ENCODE measurements at places on chromosomes 2 and 18.

DNA sequence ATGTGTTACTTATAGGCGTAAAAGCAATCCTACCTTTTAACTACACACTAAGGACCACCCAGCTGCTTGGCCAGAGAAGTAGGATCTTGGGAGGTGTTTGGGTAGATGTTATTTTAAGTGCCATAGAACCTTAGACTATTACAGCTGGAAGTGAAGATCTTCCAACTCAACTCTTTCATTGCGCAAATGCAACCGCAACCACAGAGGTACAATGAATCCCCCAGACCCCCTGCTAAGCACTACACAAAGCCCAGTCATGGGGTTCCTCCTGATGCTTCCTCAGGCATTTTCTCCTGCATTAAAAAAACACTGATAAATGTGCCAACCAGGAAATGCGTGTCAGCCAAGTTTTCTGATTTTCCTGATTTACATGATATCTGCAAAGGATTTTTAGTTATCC, 246.0 kb downstream of the LRRTM1 start:
- DNase-seq = no peak

- DNase-seq = no peak
Observed at GRCh38 chr2:148968776-148969319, 69.7 kb upstream of the LYPD6B start.

- no peak for DNase-seq
Observed at GRCh38 chr2:107525406-107525805, 301.3 kb upstream of the RGPD4 start.

DNA sequence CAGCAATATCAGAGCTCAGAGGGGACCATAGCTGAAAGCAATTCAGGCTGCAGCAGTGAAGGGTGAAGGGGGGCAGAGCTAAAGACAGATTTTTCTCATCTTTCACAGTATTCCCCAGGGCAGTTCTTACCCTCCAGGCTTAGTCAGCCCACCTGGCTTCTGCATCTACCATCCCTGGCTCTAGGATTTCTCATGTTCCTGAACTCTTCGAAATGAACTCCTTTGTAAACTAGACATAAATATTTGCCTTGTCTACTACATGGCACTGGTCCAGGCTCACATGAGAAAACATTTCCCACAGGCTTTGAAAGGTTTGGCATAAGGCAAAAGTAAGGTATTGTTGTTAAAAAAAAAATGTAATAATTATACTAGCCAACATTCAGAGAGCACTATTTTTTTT, 23.6 kb upstream of the NEB start:
- no peak for DNase-seq

DNA sequence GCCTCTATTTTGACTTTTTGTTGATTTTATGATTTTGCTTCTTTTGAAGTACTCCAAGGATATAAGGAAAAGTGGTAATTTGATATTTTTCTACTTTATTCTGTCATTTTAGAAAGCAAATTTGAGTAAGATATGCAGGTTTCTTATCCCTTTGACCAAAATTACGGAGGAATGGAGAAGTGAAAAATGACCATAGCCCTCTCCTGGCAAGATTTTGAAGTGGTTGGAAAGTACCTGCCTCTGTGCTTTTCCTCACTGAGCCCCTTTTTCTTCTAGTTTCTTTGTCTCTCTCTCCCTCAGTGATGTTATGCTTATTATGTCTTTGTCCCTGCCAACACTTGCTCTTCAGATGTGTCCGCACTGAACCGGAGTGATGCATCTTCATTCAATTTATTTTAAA, 898.1 kb downstream of the EPHA4 start:
- no peak for DNase-seq

DNA sequence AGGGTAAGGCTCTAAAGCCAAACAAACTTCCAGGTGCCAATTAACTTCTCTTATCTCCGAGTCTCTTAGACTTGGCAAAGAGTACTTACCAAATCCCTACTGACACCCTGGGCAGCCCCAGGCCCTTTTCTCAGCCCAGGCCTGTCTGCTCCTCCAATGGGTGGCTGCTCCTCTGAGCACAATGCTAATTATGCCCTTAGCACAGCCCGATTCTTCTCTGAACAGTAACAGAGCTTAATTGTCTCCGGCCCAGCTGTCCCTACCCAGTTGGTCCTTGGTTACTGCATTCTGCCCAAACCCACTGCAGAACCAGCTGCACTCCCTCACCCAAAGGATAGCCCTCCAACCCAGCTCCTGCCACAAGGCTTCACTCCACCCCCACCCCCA, 110.3 kb downstream of the SMAD7 start:
- no peak for DNase-seq

- DNase-seq = no peak
Observed at GRCh38 chr18:68409576-68409975, 305.3 kb downstream of the TMX3 start.

GRCh38 chr18:76445741-76446232, 49.3 kb downstream of the ZNF516 start:
- DNase-seq = no peak

DNA sequence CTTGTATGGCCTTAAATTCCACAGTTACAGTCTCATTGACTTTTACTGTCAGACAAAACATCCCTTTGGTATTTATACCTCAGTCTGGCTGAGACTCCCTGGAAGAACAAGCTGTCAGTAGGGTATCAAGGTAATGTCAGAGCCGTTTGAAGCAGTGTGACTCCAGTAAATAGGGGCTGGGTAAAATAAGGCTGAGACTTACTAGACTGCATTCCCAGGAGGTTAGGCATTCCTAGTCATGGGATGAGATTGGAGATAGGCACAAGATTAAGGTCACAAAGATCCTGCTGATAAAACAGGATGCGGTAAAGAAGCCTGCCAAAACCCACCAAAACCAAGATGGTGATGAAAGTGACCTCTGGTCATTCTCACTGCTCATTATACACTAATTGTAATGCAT, 219.5 kb upstream of the SKOR2 start:
- no peak for DNase-seq

DNA sequence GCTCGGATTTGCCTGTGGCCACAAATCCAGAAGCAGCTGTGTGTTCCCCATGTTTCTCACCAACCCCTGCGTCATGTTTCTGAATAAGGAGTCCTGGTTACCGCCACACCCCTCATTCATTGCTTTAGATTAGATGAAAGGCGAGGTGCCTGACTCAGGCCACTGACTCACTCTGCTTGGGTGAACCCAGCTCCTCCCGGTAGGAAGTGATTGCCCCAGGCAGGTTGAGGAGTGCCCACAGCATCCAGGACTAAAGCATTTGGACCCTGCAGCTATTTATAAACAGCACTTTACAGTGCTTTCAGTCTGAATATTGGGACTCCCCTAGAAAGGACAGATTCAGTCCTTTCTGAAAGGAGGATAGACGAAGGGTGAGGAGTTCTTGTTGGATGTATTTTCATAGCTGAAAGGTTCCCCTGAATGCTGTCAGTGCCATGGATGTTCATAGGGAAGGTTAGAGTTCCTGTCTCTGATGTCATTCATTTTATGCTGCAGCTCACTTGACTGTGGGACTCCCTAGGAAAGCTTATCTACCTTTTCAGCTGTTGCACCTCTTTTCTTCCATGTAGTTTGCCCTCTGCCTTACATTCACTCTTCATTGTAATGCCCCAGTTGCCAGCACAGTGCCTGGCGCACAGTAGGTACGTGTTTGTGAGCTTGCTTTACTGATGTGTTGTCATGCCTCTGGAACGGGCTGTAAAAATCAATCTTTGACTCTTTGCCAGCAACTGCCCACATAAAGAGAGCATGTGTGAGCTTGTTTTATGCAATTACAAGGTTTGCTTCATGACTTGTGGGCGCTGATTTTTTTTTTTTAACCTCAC, 14.9 kb downstream of the ITGA6 start:
- DNase-seq = peak; percentile 75

DNA sequence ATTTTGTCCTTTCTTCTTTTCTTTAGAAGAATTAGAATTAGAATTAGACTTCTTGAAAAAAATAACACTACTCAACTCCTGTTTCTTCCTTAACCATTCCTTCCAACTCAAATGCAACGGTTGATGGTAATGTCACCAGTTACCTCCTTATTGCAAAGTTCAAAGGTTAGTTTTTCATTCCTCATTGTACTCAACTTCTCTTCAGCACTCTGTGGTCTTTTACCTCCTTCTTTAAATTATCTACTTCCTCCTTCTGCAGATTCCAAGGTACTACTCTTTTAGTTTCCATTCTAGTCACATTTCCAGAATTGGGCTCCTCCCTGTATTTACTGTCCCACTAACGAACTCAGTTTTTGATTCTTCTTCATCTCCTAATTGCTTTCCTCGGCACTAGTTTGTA, 700.7 kb downstream of the SATB2 start:
- no peak for DNase-seq

DNA sequence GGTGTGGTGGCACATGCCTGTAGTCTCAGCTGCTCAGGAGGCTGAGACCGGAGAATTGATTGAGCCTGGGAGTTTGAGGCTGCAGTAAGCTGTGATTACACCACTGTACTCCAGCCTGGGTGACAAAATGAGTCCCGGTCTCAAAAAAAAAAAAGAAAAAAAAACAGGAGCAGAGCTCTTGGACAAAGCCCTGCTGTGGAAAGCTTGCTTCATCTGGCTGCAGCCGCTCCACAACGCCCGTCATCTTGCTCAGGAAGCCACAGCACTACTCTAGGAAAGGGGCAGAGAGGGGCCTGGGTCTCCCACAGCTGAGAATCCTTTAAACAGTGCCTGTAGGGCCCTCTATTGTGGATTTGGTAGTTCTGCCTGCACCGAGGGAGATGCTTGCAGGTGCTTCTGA, 11.0 kb downstream of the ATG4B start:
- DNase-seq = no peak

DNA sequence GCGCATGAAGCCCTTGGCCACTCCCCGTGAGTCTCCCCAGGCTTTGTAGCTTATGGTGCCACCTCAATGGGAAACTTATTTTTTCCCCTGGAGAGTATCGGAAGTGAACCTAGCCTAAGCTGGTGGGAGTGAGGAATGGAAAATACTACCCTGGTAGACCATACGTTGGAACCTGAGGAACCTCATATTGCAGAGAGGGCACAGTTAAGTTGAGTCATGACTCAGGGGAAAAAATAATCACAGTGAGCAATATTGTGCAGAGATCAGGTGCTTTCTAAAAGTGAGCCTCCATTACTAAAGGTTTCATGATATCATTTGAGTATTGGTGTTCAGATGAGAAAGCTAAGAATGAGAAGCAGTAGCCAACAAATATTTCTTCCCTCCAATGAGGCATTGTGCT, 360.5 kb upstream of the NT5C1B start:
- peak; percentile 8 for DNase-seq

- DNase-seq = peak; percentile 63
Observed at GRCh38 chr2:143730155-143730952, 601.1 kb downstream of the ARHGAP15 start.

GRCh38 chr2:240759459-240759858, 60.6 kb downstream of the KIF1A start:
- no peak for DNase-seq

DNA sequence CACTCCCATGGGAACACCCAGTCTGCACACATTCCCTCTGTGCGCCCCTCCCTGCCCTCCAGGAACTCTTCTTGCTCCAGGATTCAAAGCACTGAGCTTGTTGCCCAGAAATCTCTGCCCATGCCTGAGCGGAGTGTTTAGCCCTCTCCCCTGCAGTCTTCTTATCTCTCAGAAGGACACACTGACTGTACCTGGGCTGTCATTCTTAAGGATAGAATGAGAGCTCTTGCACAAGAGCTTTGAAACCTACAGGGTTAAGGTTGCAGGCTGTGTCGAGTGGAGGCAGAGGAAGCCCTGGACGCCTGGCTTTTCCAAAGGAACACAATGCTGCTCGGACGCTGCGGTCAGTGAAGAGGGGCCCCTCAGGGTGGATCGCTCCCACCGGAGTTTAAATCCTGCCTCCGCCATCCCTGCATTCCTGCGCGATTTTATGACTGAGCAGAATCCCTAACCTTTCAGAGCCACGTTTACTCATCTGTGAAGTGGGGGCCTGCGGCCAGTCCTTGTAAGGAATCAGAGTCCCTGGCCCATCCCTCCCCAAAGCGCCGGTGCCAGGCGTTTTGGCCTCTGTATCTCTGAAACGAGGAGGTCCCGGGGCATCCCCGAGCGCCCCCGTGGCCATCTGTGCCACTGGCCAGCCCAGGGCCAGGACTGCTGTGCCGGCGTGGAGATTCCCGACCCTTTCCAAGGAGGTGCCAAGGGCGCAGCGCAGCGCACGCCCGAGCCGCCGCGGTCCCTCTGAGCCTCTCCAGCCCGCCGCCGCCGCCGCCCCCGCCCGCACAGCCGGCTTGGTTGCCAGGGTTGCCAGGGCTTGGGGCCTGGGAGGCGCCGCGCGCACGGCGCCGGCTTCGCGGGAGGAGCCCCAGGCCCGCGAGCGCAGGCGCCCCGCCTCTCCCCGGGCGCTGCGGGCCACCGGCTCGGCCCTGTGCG, 58.9 kb downstream of the FAM168B start:
- DNase-seq = no peak

DNA sequence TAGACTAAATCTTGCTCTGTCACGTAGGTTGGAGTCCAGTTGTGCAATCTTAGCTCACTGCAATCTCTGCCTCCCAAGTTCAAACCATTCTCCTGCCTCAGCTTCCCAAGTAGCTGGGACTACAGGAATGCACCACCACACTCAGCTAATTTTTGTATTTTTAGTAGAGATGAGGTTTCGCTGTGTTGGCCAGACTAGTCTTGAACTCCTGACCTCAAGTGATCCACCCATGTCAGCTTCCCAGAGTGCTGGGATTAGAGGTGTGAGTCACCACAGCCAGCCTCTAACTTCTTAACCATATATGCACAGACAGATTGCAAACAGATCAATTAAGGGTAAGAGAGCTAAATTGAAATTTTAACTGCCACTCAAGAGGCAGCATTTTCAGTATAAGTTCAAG, 22.1 kb upstream of the CNGA3 start:
- no peak for DNase-seq

DNA sequence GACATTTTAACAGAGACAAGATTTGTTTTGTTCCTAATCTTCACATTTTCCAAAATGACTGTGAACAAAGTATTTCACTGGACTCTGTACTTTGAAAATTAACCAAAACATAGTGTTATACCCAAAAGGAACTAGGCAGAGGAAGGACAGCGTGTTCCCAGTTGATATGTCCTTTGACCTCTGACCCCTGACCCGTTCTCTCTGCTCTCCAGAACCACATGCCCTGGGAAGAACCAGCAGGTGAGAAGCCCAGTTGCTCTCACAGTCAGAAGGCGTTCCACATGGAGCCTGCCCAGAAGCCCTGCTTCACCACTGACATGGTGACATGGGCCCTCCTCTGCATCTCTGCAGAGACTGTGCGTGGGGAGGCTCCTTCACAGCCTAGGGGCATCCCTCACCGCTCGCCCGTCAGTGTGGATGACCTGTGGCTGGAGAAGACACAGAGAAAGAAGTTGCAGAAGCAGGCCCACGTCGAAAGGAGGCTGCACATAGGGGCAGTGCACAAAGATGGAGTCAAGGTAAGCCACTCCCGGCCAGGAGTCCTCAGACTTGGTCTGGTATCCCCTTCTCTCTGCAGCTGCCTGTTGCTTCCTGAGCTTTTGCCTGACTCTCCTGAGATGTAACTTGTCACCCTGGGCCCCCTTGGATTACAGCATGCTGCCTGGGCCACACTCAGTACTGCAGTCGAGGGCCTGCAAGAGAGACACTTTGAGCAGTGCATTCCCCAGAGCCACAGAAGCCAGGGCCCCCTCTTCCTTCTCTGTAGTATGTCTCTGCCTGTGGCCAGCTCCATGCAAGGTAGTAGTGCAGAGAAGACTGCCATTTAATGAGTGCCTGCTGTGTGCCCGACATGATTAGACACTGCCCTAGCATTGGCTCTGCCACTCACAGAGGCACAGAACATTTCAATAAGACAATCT, 94.3 kb downstream of the ARHGEF4 start:
- DNase-seq = no peak

Data from activated CD4-positive, alpha-beta T cell treated with anti-CD3 and anti-CD28 coated beads, Interleukin-2, amount 10 ng/mL, durations not matched to agents 24 days and 14 days (primary cell).